ENCODE measurements at places on chromosomes 6 and 20. TPM values are rescaled to one million over a fixed set of nuclear protein-coding genes. Genes with fewer than 3 reads are reported as not detected.

DNA sequence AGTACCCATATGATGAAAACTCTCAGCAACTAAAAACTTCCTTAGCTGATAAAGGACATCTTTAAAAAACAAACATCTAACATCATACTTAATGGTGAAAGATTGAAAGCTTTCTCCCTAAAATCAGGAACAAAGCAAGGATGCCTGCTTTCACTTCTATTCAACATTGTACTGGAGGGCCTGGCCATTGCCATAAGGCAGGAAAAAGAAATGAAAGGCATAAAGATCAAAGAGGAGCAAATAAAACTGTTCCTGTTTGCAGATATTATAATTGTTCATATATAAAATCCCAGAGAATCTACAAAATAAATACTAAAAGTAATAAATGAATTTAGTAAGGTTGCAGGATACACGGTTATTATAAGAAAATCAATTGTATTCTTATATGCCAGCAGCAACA lies 124.6 kb upstream of the ARMC2 start:
- H3K36me3 ChIP-seq = no peaks in the 10 kb centered on the region
- no peak overlapping the region for H3K4me3 ChIP-seq
- H3K27ac ChIP-seq = no peak overlapping the region
- H3K4me1 ChIP-seq = no peaks in the 10 kb centered on the region

DNA sequence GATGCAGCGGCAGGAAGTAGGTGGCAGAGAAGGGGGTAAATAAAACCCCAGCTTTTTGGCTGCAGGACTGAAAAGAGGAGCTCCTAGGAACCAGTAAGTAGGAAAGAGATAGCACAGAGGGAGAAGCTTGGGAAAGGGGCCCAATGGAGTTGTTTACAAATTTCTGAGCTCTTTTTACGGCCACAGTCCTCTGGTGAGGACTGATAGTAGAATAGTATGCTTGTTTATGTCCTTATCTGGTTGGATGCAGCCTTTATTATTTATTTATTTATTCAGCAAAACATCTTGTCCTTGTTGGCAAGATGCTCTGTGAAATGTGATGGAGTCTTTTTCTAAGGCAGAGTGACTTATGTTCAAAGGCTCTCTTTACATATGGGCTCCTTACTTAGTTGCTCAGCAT lies 119.7 kb upstream of the AHI1 start:
- no peaks in the 10 kb centered on the region for H3K27me3 ChIP-seq
- H3K27ac ChIP-seq = no peak overlapping the region
- H3K36me3 ChIP-seq = no peaks in the 10 kb centered on the region
- no peaks in the 10 kb centered on the region for H3K4me1 ChIP-seq
- H3K4me3 ChIP-seq = no peak overlapping the region

GRCh38 chr20:17658648-17658993 lies 23.4 kb downstream of the RRBP1 start:
- DNase-seq = no peak
- peaks cover 11% of the 10 kb centered on the region for H3K36me3 ChIP-seq
- H3K4me3 ChIP-seq = no peak overlapping the region
- no peak overlapping the region for H3K27ac ChIP-seq
- H3K4me1 ChIP-seq = peaks cover 20% of the 10 kb centered on the region
- H3K27me3 ChIP-seq = no peaks in the 10 kb centered on the region

- peaks cover 19% of the 10 kb centered on the region for H3K36me3 ChIP-seq
- no peaks in the 10 kb centered on the region for H3K27me3 ChIP-seq
- peaks cover 9% of the 10 kb centered on the region for H3K4me1 ChIP-seq
- no peak overlapping the region for H3K27ac ChIP-seq
- no peak overlapping the region for H3K4me3 ChIP-seq
Observed at GRCh38 chr6:158314737-158315136, 2.5 kb downstream of the TULP4 start.

Gene PRND
- 3.5 TPM for total RNA-seq

DNA sequence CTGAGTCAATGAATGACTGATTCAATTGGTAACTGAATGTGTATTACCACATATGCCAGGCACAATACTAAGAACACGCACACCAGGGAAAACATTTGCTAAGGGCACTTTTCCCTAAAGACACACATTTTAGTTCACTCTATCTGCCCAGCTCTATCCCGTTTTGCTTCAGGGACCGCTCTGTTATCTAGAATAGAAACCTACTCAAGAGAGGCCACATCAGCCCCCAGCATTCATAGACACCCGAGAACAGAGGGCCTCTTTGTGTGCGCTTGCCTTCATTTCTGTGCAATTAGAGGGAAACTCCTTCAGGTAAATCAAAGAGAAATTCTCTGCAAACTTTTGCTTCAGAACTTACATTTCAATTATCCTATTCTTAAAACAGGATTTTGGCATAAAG lies 50.3 kb downstream of the DZANK1 start:
- DNase-seq = no peak
- no peaks in the 10 kb centered on the region for H3K4me1 ChIP-seq
- H3K4me3 ChIP-seq = no peak overlapping the region
- H3K36me3 ChIP-seq = no peaks in the 10 kb centered on the region
- no peak overlapping the region for H3K27ac ChIP-seq

Gene SLC16A10
- 20.0 TPM for total RNA-seq

Gene TSBP1
- total RNA-seq = not detected

Gene ULBP3
- total RNA-seq = 1.1 TPM

DNA sequence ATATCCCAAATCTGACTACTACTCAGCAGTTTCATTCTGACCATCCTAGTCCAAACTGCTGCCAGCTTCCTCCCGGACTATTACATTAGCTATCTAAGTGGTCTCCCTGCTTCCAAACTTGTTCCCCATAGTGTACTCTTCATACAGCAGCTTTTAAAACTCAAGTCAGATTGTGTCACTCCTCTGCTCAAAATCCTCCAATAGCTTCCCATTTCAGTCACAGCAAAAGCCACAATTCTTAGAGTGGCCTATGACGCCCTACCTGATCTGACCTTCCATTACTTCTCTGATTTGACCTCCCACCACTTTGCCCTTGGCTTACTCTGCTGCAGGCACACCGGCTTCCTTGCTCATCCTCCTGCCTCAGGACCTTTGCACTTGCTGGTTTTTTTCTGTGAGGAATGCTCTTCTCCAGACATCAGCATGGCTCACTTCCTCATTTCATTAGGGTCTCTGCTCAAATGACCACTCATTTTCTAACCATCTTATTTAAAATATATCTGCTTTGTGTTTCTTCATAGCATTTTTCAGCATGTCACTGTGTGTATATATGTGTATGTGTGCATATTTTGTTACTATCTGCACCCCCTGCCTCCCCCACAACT lies 111.1 kb upstream of the DTNBP1 start:
- no peak overlapping the region for H3K4me3 ChIP-seq
- H3K36me3 ChIP-seq = no peaks in the 10 kb centered on the region
- no peak overlapping the region for H3K27ac ChIP-seq

- H3K36me3 ChIP-seq = no peaks in the 10 kb centered on the region
- peaks cover 2% of the 10 kb centered on the region for H3K27me3 ChIP-seq
- no peak overlapping the region for H3K4me3 ChIP-seq
- no peak for DNase-seq
Observed at GRCh38 chr20:51095633-51096521, 73.0 kb upstream of the KCNG1 start.

- peaks cover 3% of the 10 kb centered on the region for H3K4me1 ChIP-seq
- DNase-seq = no peak
- no peaks in the 10 kb centered on the region for H3K27me3 ChIP-seq
- no peak overlapping the region for H3K27ac ChIP-seq
- H3K36me3 ChIP-seq = peaks cover 71% of the 10 kb centered on the region
- H3K4me3 ChIP-seq = no peak overlapping the region
Observed at GRCh38 chr6:31686483-31686882, 5.6 kb upstream of the LY6G5C start.

Gene NKX2-4
- total RNA-seq = not detected

GRCh38 chr20:4912380-4913142 lies 88.7 kb downstream of the SLC23A2 start:
- H3K4me3 ChIP-seq = no peak overlapping the region
- no peak for DNase-seq
- H3K27me3 ChIP-seq = no peaks in the 10 kb centered on the region
- H3K27ac ChIP-seq = no peak overlapping the region
- H3K36me3 ChIP-seq = peaks cover 6% of the 10 kb centered on the region

DNA sequence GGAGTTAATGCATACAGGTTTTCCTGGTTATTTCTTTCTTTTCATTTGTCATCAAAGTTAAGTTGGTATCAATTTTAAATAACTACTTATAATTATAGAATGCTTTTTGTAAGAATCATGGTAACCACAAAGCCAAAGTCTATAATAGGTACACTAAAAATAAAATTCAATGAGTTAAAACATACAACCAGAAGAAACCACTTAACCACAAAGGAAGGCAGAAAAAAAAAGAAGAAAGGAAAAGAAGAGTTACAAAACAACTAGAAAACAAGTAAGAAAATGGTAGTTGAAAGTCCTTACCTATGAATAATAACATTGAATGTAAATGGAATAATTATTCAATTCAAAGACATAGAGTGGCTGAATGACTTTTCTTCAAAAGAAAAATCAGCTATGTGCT lies 45.6 kb downstream of the THBS2 start:
- no peaks in the 10 kb centered on the region for H3K4me1 ChIP-seq
- H3K27me3 ChIP-seq = no peaks in the 10 kb centered on the region
- no peak for DNase-seq
- H3K4me3 ChIP-seq = no peak overlapping the region

GRCh38 chr20:62239278-62239879 lies 1.1 kb downstream of the OSBPL2 start:
- DNase-seq = no peak
- H3K27me3 ChIP-seq = no peaks in the 10 kb centered on the region
- H3K27ac ChIP-seq = peak overlapping the region; percentile 36
- H3K4me3 ChIP-seq = peak overlapping the region; percentile 89

Gene POU5F1
- total RNA-seq = 0.80 TPM

Gene CSTF1
- 35.0 TPM for total RNA-seq

DNA sequence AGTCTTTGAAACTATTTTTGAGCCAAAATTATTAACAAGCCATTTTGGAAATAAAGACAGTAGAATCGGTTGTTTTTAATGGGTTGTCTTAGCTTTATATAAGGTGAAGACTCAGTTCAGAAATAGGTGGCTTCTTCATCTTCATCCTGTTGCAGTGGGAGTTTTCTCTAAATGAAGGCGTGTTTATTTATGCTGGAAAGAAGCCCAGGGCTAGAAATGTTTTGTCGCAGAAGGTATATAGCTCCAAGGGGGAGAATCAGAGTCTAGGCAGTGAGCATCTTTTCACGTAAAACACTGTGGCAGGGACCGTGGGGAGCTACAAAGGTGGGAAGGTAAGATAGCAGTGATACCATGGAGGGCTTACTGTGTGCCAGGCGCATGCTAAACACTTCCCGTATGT lies 34.3 kb downstream of the FARS2 start:
- no peak overlapping the region for H3K27ac ChIP-seq
- H3K36me3 ChIP-seq = no peaks in the 10 kb centered on the region
- no peaks in the 10 kb centered on the region for H3K4me1 ChIP-seq
- H3K27me3 ChIP-seq = no peaks in the 10 kb centered on the region

DNA sequence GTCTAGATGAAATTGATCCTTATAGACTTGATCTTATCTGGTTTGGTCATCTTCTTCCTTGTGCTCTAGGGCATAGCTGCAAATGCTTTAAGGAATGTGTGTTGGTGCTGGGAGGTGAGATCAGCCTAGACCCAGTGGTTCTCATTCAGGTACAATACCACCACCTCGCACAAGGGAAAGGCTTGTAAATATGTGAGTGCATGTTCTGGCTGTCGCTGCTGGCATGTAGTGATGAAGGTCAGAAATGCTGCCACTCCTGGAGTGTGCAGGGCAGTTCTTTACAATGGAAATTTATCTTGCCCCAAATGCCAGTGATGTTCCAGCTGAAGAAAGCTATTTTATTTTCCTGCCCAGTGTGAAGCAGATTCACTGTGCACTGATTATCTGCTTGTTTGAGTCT lies 900.9 kb downstream of the QKI start:
- H3K4me3 ChIP-seq = no peak overlapping the region
- no peak for DNase-seq
- no peaks in the 10 kb centered on the region for H3K4me1 ChIP-seq
- H3K27me3 ChIP-seq = no peaks in the 10 kb centered on the region
- H3K27ac ChIP-seq = no peak overlapping the region

DNA sequence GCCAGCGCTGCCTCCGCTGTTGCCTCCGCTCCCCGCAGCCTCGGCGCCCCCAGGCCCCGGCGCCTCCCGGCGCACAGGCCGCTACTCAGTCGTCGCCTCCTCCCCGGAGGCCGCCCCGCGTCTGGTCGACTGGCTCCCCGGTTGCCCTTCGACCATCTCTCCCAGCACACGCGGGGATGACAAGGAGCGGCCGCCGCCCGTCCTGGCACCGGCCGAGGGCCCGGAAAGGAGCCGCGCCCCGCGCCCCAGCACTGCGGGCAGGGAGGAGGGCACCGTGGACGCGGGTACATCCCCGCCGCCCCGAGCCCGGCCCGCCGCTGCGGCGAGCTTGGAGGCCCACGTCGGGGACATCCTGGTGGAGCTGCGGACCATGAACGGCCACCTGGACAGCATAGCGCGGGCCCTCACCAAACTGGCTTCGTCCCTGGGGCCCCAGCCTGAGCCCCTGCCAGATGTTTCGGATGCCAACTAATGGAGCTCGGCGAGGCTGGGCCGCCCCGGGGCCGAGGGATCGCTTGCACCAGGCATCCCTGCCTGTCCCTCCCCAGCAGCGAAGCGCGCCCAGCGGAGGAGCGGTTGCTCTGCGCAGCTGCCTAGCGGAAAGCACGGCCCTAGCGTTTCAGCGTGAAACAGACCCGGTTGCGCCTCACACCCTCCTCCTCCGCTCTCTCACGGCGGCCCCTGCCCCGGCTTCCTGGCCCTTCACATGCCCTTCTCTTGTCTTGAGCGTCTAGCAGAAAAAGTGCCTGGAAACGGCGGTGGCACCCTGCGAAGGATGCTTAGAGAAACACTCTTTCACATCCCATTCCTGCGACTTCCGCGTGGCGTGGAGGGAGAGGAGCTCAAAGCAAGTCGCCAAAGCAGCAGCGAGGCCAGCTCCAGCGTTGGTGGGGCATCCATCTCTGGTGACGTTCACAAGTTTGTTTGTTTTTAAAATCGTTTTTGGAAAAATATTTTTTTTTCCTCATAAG lies 285.8 kb upstream of the SUPT3H start:
- peaks cover 33% of the 10 kb centered on the region for H3K27me3 ChIP-seq
- H3K36me3 ChIP-seq = no peaks in the 10 kb centered on the region
- no peak overlapping the region for H3K27ac ChIP-seq
- DNase-seq = peak; percentile 19
- peak overlapping the region; percentile 16 for H3K4me3 ChIP-seq

- no peaks in the 10 kb centered on the region for H3K36me3 ChIP-seq
- no peak for DNase-seq
- H3K4me1 ChIP-seq = no peaks in the 10 kb centered on the region
- H3K27me3 ChIP-seq = no peaks in the 10 kb centered on the region
- H3K4me3 ChIP-seq = no peak overlapping the region
Observed at GRCh38 chr6:89180971-89181370, 35.1 kb downstream of the PM20D2 start.

- H3K4me3 ChIP-seq = no peak overlapping the region
- no peaks in the 10 kb centered on the region for H3K27me3 ChIP-seq
- H3K27ac ChIP-seq = no peak overlapping the region
- DNase-seq = no peak
- no peaks in the 10 kb centered on the region for H3K36me3 ChIP-seq
- H3K4me1 ChIP-seq = no peaks in the 10 kb centered on the region
Observed at GRCh38 chr6:157552820-157553485, 172.0 kb downstream of the ZDHHC14 start.

Gene PSORS1C2
- not detected for total RNA-seq

- no peak for DNase-seq
- H3K36me3 ChIP-seq = no peaks in the 10 kb centered on the region
- peaks cover 30% of the 10 kb centered on the region for H3K4me1 ChIP-seq
- no peak overlapping the region for H3K27ac ChIP-seq
Observed at GRCh38 chr6:4909063-4909706, 94.7 kb downstream of the RPP40 start.

Gene PCED1A
- 25.1 TPM for total RNA-seq

Gene PTCRA
- total RNA-seq = 145 TPM

Gene RAD21L1
- not detected for total RNA-seq

Data from thymus (tissue), 14 donors.